ENCODE measurements at places on chromosomes 12 and 14.

GRCh38 chr14:85619851-85620250, 89.9 kb downstream of the FLRT2 start:
- peak; percentile 37 for DNase-seq

GRCh38 chr14:95424529-95424928, 91.9 kb downstream of the SYNE3 start:
- DNase-seq, result no peak

DNA sequence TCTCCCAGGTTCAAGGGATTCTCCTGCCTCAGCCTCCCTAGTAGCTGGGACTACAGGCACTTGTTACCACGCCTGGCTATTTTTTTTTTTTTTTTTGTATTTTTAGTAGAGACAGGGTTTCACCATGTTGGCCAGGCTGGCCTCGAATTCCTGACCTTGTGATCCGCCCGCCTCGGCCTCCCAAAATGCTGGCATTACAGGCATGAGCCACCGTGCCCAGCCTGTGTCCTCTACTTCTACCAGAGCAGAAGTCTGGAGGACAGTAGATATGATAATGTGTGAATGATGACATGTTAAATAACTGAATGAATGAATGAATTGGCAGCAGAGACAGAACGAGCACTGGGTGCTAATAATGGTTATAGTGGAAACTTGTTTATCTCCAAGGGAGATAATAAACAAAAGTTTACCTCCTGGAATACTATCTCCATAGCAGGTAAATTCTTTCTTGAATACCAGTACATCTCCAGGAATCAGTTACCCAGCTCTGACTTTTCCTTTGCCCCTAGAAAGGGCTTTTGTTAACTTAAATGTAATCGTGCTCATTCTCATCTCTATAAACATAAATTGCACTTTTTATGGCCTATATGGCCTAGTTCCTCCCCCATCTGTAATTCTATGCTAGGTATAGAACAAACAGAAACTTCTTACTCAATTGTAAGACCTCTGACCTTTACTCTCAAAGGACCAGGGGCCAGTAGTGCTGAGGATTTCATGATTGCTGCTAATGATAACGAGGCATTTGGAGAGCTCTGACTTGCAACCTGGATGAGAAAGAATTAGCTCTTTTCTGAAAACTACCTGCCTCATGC, 7.2 kb upstream of the LGALS3 start:
- no peak for DNase-seq

GRCh38 chr12:24996820-24997219, 47.9 kb upstream of the BCAT1 start:
- DNase-seq, result no peak

DNA sequence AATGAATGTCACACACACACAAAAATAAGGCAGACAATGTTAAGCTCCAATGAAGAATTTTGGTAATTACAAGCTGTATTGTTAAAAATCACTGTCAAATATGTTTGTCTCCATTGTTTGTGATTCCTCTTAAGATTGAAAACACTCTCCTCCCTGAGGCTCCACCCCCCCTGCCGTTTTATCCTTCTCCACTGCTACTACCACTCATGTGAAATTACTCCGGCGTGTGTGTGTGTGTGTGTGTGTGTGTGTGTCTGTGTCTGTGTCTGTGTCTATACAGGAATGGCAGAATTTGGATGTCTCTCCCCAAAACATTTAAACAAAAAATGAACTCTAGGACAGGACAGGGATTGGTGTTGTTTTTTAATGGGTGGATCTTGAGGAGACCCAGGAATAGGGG, 365.1 kb upstream of the DIO2 start:
- no peak for DNase-seq

GRCh38 chr12:44157359-44157758, 321.5 kb downstream of the TMEM117 start:
- no peak for DNase-seq

GRCh38 chr12:49818241-49818895, 9.8 kb downstream of the NCKAP5L start:
- DNase-seq, result no peak

Measured in inflammatory macrophage treated with lipopolysaccharide for 4 hours (primary cell).